Bronchial smooth muscle cell (primary cell): ENCODE measurements at places on chromosomes 7 and 10. TPM values are rescaled to one million over a fixed set of nuclear protein-coding genes. Genes with fewer than 3 reads are reported as not detected.

Gene NEUROG3
- total RNA-seq, result not detected in 2 replicates

Gene CNNM1
- under 0.01 TPM in 2 replicates for total RNA-seq

Gene TRIM4
- 23.3 and 26.1 TPM in 2 replicates for total RNA-seq

Gene CFAP58
- total RNA-seq, result 0.69 and 1.3 TPM in 2 replicates

Gene OR9A2
- total RNA-seq, result not detected in 2 replicates

Gene MRPS24
- 85.0 and 105 TPM in 2 replicates for total RNA-seq

Gene SFTPA2
- total RNA-seq, result not detected in 2 replicates

Gene GJC3
- not detected in 2 replicates for total RNA-seq

Gene CFAP69
- total RNA-seq, result 5.0 and 7.7 TPM in 2 replicates

Gene FAM25A
- not detected in 2 replicates for total RNA-seq

Gene CCDC201
- total RNA-seq, result not detected in 2 replicates

Gene CTAGE4
- total RNA-seq, result 0.09 and 0.32 TPM in 2 replicates

Gene CPA1
- 0.09 TPM in 1 of 2 replicates, not detected in the other for total RNA-seq

Gene NKX1-2
- not detected in 2 replicates for total RNA-seq

Gene TSPAN15
- 2.1 TPM in 1 of 2 replicates, not detected in the other for total RNA-seq

Gene HNRNPF
- total RNA-seq, result 211 and 284 TPM in 2 replicates

Gene PDE1C
- total RNA-seq, result 0.09 and 0.16 TPM in 2 replicates

Gene ZNF862
- 10.8 and 12.9 TPM in 2 replicates for total RNA-seq

Gene LRRC4
- 0.32 and 1.9 TPM in 2 replicates for total RNA-seq

Gene RET
- 0.17 and 0.32 TPM in 2 replicates for total RNA-seq

Gene CPN1
- total RNA-seq, result not detected in 2 replicates

Gene IFIT1
- 40.8 and 43.9 TPM in 2 replicates for total RNA-seq

Gene ATP5F1C
- 137 and 234 TPM in 2 replicates for total RNA-seq

Gene CCL24
- not detected in 2 replicates for total RNA-seq

Gene PGAM2
- total RNA-seq, result 0.09 and 0.63 TPM in 2 replicates

Gene GIMAP7
- total RNA-seq, result not detected in 2 replicates

Gene DLX6
- total RNA-seq, result not detected in 2 replicates

Gene MICU1
- 55.1 and 65.1 TPM in 2 replicates for total RNA-seq

Gene STEAP1B
- 13.8 and 21.0 TPM in 2 replicates for total RNA-seq

Gene SNX10
- total RNA-seq, result 0.09 TPM in 1 of 2 replicates, not detected in the other

Gene SLC35G1
- 3.2 and 4.9 TPM in 2 replicates for total RNA-seq

Gene TSPAN12
- 2.0 and 3.9 TPM in 2 replicates for total RNA-seq

Gene RBP3
- not detected in 2 replicates for total RNA-seq

Gene ANKRD1
- total RNA-seq, result 0.16 and 0.43 TPM in 2 replicates

Gene DUS4L
- total RNA-seq, result 3.7 and 4.9 TPM in 2 replicates

Gene CTAGE8
- 0.16 and 0.60 TPM in 2 replicates for total RNA-seq

Gene FXYD4
- not detected in 2 replicates for total RNA-seq

Gene GRID2IP
- total RNA-seq, result under 0.01 TPM in 1 of 2 replicates, not detected in the other

Gene FAM24B
- total RNA-seq, result 7.3 and 10.7 TPM in 2 replicates

Gene HOXA1
- 0.17 and 0.63 TPM in 2 replicates for total RNA-seq

Gene NRCAM
- total RNA-seq, result 0.17 and 1.4 TPM in 2 replicates

Gene SH2B2
- 0.94 and 0.95 TPM in 2 replicates for total RNA-seq

Gene ADCY1
- total RNA-seq, result 0.47 and 3.2 TPM in 2 replicates

Gene NPC1L1
- total RNA-seq, result under 0.01 and 0.09 TPM in 2 replicates

Gene ASAH2
- total RNA-seq, result 0.26 and 0.32 TPM in 2 replicates

Gene ENTPD7
- 7.6 and 9.1 TPM in 2 replicates for total RNA-seq

Gene AOAH
- total RNA-seq, result not detected in 2 replicates

Gene HUS1
- 9.6 and 10.7 TPM in 2 replicates for total RNA-seq

Gene ACHE
- under 0.01 and 0.17 TPM in 2 replicates for total RNA-seq
